ENCODE measurements at places on chromosomes 5 and 9.

- no peak for DNase-seq
Measured at GRCh38 chr9:18822850-18823249, 210.2 kb downstream of the SAXO1 start.

GRCh38 chr5:141121563-141121962 is at the start of gene PCDHB4:
PCDHB4 (plus strand) TSS chr5:141121818; CDS start chr5:141121999, 181 bp downstream.
- no peak for DNase-seq

GRCh38 chr9:7848498-7848897 is 48.9 kb upstream of the DMAC1 start:
- no peak for DNase-seq

- no peak for DNase-seq
Measured at GRCh38 chr9:97447001-97447400, 35.1 kb downstream of the TDRD7 start.

GRCh38 chr9:110545705-110546104 is 33.8 kb downstream of the SVEP1 start:
- DNase-seq = no peak
